H9 (cell line): ENCODE measurements at places on chromosomes 7 and 10. TPM values are rescaled to one million over a fixed set of nuclear protein-coding genes. Genes with fewer than 3 reads are reported as not detected.

CUEDC2 gene
- total RNA-seq: 41.2 and 43.0 TPM in 2 replicates

SPDYE2B gene
- total RNA-seq: not detected in 2 replicates

CHST15 gene
- total RNA-seq: 6.8 and 8.7 TPM in 2 replicates

GPER1 gene
- total RNA-seq: 0.22 TPM in 1 of 2 replicates, not detected in the other

DRGX gene
- total RNA-seq: not detected in 2 replicates

PON1 gene
- 0.15 and 0.90 TPM in 2 replicates for total RNA-seq

ADCYAP1R1 gene
- total RNA-seq: 7.4 and 8.9 TPM in 2 replicates

GUSB gene
- total RNA-seq: 62.0 and 63.4 TPM in 2 replicates

ETV1 gene
- 68.5 and 71.8 TPM in 2 replicates for total RNA-seq

CNTNAP2 gene
- total RNA-seq: 64.5 and 64.8 TPM in 2 replicates

PTN gene
- 16.5 and 16.8 TPM in 2 replicates for total RNA-seq

GSTO2 gene
- 12.0 and 14.5 TPM in 2 replicates for total RNA-seq

ADARB2 gene
- total RNA-seq: 0.87 and 1.0 TPM in 2 replicates

SLC18A2 gene
- total RNA-seq: 3.0 and 4.0 TPM in 2 replicates

UCN3 gene
- total RNA-seq: not detected in 2 replicates

BAG3 gene
- total RNA-seq: 11.1 and 11.4 TPM in 2 replicates

OPN1SW gene
- not detected in 2 replicates for total RNA-seq

PTF1A gene
- not detected in 2 replicates for total RNA-seq

DEPP1 gene
- total RNA-seq: 1.7 and 2.4 TPM in 2 replicates

PSMC2 gene
- total RNA-seq: 126 and 128 TPM in 2 replicates

TMEM72 gene
- not detected in 2 replicates for total RNA-seq

PRLHR gene
- not detected in 2 replicates for total RNA-seq
